Ecto neural progenitor cell (in vitro differentiated cells): ENCODE measurements at places on chromosomes 12 and 14.

DNA sequence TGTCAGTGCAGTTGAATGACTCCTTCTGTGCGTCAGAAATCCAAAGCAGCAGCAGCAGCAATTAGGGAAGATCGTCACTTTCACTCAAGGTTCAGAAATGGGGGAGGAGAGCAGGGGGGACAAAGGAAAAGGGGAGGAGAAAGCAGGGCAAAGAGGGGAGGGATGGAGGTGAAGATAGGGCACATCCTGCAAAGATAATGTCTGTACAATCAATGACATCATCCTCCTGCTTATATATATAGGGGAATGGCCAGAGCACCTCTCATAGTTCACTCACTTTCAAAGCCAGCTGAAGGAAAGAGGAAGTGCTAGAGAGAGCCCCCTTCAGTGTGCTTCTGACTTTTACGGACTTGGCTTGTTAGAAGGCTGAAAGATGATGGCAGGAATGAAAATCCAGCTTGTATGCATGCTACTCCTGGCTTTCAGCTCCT is at the start of gene NTS:
NTS (plus strand) TSS at position 265 of the 431 bp plus-strand sequence; CDS start at position 374, 109 bp downstream.
- no peak for DNase-seq

DNA sequence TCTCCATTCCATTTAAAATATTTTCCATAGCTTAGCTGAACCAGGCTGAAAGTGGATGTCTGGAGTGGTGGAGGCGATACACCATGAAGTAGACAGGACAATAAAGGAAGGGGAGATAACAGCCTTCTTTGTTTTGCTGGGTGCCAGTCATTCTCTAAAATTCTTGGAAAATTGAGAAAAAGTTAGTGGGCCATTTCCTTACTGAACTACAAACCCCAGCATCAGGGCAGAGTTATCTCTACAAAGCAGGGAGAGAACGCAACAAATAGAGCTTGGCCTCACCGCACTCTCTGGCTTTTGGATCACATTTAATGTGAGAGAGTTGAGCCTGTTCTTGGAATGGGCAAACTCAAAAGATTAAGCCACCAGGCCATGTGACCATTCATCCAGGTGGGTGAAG is 41.2 kb upstream of the LRRC10 start:
- no peak for DNase-seq

GRCh38 chr12:54300732-54301427 is at the start of gene NFE2:
Gene NFE2 (minus strand): TSS chr12:54301015. CDS start chr12:54295248, 5,767 bp downstream.
- peak; percentile 93 for DNase-seq

DNA sequence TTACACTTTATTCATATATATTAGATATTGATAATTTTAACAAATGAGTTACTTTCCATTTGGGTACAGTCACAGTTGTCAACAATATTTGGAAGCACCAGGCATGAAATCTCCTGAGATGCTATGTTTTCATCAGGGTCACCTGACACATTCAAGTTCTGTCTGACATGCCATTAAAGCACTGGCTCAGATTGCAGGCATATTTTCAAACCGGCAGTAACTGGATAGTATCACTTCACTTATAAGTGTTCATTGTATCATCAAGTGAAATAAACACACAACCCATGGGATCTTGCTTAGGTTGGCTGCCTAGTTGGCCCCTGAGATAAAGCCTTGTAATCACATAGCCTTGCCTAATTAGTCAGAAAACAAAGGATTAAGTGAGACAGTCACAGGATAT is 4.8 kb downstream of the IFNG start:
- DNase-seq, result no peak

DNA sequence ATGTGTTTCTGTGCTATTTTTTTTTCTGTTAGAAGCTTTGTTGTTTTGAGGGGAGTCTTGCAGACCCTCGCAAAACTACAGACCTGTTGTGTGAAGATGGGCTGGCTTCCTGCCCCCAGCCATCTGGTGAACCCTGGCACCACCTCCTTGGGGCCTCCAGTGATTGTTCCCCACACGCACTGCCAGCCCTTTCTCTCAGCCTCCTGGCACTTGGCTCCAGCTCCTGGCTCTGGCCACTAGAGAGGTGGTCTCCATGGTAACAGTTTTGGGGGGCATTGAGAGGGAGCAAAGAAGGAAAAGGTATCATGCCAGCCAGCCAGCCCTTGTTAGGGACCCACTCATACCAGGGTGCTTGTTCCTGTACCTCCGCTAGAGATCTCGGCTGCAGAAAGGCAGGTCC is 176.4 kb upstream of the RPH3A start:
- DNase-seq, result no peak
